ENCODE measurements at places on chromosomes 11 and 22.
A peak's percentile ranks its signal among the peaks of the same experiment; 100 is the strongest.

DNA sequence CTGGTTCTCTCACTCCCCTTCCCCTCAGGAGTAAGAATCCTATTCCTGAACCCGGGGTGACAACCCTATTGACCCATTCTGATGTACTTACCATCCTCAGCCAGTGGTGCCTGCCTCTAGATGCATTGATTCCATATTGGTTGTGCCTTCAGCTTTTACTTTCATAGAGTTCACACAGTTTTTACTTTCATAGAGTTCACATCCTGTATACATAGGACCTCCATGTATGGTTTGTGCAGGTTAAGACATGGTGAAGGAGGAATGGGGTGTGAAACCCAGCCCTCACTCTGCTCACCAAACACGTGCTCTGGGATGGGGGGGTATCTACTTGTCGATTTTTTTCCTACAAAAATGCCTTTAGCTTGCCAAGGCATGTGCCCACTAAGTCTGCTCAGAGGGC lies 105.6 kb upstream of the TBCEL start:
- no peak for DNase-seq

DNA sequence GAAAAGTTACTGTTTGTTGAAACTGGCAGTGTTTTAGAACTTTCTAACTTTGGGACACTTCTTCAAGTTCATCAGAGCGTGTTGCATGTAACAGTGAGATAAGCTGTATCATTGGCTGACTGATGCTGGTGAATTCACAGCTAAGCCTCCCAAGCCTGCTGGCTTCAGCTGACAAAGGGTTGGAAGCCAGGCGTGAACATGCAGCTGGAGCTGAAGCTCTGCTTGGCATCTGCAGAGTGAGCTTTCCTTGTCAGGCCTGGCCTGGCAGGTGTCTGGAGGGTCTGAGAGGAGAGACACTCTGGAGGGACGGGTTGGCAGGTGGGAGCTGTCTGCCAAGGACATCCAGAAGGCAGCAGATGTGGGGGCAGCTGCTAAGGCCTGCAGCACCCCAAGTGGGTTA lies 1.5 kb downstream of the AMPD3 start:
- no peak for DNase-seq

DNA sequence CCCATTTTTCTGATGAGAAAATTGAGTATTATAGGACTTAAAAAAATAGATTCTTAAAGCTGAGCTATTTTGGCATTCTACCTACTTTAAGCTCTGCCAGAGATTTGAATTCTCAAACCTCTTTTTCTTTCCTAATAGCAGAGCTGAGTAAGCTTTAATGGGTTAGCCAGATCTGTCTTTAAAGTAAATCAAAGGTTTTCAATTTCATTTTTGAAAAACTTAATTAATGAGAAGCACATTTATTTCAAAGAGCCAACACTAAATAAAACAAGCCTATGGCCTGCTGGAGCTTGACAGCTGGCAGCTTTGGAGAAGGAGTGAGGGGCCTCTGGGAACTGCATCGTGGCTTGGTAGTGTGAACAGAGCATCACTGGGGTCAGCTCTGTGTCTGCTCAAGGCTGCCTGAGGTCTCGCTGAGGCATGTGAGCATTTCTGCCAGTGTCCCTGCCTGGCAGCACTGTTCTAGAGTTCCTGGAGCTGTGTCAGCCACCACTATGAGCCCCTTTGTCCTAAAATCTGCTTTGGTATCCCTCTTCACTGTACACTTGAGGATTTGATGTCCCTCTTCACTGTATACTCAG lies 50.4 kb upstream of the PRSS23 start:
- DNase-seq = no peak

DNA sequence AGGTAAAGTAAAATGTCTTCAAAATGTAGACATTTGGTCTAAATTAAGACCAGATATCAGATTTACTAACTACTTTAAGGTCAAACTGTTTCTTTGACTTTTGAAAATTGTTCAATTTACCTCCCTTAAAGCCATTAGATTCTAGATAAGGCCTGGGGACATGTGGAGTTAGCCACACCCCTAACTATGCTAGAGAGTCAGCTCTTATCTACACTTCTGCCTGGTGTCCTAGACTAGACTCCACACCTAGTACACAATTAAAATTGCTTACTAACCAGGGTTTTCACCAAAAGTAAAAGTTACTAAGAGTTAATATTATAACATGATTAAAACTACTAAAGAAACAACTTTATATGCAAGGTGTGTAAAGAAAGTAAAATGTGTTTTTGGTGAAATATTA lies 43.6 kb upstream of the DBX1 start:
- DNase-seq = no peak

DNA sequence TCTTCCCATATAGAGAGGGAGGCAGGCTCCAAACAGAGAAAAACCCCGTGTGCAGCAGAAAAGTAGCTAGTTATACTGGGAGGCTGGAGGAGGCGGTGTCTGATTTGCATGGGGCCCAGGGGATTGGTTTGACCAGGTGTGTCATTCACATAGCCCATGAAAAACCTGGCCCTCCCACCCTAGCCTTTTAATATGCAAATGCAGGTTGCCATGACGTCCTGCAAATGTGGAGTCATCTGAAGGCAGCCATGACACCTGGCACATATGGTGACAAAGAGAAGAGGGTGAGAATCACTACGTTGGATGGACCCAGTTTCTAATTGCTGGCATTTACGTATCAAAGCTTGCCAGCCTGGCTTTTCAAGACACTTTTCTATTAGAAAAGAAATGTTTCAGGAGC lies 57.8 kb downstream of the FAM181B start:
- no peak for DNase-seq

- DNase-seq = no peak
Observed at GRCh38 chr22:41656556-41656955, 32.1 kb downstream of the SNU13 start.

DNA sequence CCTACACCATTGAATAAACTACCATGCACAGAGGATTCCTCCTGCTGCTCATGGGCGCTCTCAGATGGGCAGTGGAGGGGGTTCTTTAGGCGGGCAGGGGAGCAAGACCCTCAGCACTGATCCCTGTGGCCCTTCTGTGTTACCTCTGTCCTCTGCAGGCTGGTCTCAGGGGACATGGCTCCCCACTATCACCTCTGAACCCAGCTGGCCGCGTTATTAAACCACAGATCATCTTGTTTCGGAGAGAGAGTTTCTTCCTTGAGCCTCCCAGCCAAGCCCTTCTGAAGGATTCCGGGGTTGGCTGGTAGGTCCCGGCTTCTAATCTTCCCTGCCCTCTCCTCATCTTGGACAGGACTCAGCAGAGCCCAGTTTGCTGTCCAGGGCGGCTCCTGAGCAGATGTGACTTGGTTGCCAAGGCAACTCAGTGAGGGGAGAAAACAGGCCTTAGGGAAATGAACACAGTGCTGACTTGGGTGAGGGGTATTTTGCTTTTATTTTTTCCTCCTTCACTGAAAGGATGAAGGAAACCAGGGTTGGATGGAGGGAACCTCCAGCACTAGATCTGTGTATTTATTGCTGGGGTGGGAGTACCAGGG lies 13.3 kb downstream of the APOL3 start:
- no peak for DNase-seq

- no peak for DNase-seq
Observed at GRCh38 chr11:130465263-130465662, 16.8 kb downstream of the ADAMTS15 start.

DNA sequence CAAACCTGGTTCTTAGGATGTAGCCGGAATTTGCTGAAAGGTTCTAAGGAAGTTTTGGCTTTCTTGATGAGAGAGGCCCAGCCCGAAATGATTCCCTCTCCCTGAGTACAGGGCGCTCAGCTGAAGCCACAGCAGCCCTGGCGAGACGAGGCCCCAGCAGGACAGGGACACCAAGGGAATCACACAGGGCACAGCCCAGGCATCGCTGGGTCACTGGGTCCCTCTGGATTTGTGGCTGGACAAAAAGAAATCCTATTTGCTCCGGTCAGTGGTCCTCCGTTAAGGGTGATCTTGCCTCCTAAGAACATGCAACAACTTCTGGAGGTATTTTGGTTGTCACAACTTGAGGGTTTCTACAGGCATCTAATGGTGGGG lies 6.4 kb downstream of the FGF19 start:
- DNase-seq = no peak

- DNase-seq = no peak
Observed at GRCh38 chr11:97615546-97615945, 1225.7 kb downstream of the JRKL start.

DNA sequence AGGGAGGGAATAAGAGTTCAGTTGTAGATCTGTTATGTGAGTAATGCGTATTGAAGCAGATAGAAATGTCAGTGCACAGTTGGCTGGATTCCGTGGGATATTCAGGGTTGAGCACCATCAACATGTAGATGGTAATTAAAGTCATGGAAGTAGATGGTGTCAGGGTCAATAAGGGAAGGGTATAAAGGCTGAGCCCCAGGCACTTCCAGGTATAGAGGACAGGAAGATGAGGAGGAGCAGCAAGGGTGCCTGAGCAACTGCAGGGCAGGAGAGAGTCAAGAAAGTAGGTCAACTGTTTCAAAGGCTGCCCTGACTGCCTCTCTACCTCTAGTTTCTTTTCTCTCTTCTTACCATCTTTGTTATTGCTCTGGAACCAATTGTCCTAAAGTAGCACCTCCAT lies 85.9 kb downstream of the MICAL2 start:
- no peak for DNase-seq

GRCh38 chr22:35525687-35526332 lies 14.8 kb upstream of the RASD2 start:
- no peak for DNase-seq

- no peak for DNase-seq
Observed at GRCh38 chr22:46671824-46672432, 51.7 kb downstream of the GRAMD4 start.

- no peak for DNase-seq
Observed at GRCh38 chr22:35148381-35148780, 82.4 kb downstream of the ISX start.

- no peak for DNase-seq
Observed at GRCh38 chr11:2139621-2140337, 590 bp upstream of the IGF2 start.

- DNase-seq = no peak
Observed at GRCh38 chr11:83511646-83512045, 225.5 kb upstream of the CCDC90B start.

DNA sequence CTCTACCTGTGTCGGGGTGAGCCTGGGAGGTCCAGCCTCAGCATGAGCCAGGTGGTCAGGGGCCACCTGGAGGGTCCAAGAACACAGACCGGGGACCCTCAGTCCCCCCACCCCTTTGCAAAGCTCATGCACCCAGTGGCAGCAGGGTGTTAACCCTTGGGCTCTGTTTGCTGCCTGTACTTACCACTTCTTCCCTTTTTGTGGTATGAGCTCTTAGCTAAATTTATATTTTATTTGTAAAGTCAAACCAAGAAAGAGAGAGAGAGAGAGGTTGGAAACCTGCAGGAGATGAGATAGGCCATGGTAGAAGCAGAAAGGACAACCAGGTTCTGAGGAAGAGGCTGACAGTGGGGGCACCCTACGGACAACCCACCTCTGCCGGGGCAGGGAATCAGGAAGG lies 29.9 kb downstream of the IL10RA start:
- no peak for DNase-seq

GRCh38 chr11:75437966-75438659 lies 5.1 kb upstream of the KLHL35 start:
- DNase-seq = no peak

DNA sequence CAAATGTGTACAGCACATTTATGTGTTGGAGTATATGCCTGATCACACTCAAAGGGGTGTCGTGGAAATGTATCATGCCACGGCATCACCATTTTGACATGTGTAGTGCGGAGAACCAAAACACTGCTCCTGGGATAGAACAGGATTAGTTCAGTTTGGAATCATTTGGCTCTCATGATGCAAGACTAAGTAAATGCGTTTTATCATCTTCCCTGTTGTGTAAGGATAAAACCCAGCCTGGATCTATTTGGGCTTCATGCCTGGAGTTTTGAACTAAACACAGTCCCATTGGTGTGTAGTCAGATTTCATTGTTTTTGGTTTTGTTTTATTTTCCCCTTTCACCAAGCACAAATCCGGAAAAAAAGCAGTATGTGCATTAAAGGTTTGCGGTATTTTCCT lies 574.3 kb downstream of the NTM start:
- DNase-seq = no peak

- DNase-seq = peak; percentile 16
Observed at GRCh38 chr11:120168960-120169681, 31.2 kb upstream of the TRIM29 start.

GRCh38 chr22:38881997-38882879 lies 10.2 kb upstream of the CBX6 start:
- no peak for DNase-seq

DNA sequence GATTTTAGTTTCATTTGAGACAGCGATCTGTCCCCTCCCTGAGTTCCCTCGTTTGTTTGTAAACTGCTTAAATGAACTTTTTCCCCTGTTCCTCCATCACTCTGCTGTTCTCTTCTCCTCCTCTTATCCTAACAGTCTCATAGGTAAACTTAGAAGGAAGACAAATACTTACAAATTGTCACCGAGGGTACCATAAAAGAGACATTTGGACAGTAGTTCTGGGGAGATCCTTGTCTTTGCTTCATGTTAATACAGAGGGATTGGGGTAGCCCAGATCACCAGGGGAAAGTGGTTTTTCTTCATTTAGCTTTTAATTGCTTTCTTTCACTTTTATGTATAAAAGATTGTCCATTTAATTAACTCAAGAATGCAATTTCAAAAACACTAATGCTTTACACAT lies 46.1 kb downstream of the ZBTB16 start:
- DNase-seq = no peak

DNA sequence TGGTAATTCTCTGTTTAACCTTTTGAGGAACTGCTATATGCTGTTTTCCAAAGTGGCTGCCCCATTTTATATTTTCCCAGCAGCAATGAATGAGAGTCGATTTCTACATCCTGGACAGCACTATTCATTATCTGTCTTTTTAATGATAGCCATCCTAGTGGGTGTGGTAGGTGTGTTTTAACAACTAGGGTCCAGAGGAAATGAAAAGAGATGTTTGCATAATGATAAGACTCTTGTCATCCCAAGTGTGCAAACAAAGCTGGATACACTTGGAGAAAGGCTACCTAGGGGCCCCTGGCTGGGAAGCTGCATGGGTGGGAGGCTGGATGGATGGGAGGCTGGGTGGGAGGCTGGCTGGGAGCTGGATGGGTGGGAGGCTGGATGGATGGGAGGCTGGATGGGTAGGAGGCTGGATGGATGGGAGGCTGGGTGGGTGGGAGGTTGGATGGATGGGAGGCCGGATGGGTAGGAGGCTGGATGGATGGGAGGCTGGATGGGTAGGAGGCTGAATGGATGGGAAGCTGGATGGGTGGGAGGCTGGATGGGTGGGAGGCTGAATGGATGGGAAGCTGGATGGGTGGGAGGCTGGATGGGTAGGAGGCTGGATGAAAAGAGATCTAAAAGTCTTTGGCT lies 158.0 kb downstream of the DSCAML1 start:
- no peak for DNase-seq
